HFFc6 (cell line): ENCODE measurements at places on chromosomes 13 and 19.

DNA sequence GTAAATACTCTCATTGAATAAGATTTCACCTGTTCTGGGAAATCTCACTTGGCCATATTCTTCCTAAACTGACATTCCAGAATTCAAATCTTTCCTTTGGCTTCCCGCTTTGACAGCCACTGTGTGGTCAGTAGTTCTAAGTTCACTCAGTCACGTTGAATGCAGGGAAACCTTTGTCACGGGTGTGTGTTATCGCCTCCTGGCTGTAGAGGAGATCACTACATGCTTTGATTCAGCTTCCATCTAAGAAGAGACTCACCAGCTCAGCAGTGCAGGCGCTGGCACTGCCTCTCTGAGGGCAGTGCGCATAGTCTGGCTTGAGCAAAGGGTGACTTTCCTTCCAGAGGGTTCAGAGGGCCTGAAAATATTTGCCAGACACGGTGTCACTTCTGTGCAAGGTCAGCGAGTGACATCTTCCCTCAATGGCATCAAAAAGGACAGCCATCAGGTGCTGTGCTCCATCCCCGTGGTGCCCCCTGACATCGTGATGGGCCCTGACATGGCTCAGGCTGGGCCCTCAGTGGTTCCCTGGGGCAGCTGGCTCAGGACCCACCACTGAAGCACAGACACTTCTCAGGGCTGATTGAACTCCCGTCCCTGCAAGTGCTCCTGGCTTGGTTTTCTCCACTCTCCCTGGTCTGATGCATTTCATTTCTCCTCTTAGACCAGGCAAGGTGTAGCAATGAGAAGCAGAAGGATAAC lies 635.4 kb upstream of the ARGLU1 start:
- peak; percentile 3 for DNase-seq

- DNase-seq: no peak
Measured at GRCh38 chr19:46179076-46179759, 31.2 kb downstream of the IGFL2 start.

DNA sequence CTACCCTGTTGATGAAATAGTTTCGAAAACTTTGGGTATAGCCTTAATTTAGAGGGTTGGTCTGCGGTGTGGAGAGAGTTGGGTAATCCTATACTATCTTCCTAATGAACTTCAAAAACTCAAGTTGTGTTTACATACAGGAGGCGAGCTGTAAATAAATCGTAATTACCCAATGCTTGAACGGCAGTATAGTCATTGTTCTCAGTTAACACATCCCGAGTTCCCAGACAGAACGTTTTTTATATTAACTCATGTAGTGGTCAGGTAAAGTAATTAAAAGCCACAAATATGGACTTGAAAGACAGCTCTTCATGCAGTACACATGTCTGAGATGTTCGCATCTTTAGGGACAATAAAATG lies 1.5 kb downstream of the PDS5B start:
- DNase-seq: no peak

GRCh38 chr19:13164343-13165161 lies 14.3 kb downstream of the IER2 start:
- no peak for DNase-seq

DNA sequence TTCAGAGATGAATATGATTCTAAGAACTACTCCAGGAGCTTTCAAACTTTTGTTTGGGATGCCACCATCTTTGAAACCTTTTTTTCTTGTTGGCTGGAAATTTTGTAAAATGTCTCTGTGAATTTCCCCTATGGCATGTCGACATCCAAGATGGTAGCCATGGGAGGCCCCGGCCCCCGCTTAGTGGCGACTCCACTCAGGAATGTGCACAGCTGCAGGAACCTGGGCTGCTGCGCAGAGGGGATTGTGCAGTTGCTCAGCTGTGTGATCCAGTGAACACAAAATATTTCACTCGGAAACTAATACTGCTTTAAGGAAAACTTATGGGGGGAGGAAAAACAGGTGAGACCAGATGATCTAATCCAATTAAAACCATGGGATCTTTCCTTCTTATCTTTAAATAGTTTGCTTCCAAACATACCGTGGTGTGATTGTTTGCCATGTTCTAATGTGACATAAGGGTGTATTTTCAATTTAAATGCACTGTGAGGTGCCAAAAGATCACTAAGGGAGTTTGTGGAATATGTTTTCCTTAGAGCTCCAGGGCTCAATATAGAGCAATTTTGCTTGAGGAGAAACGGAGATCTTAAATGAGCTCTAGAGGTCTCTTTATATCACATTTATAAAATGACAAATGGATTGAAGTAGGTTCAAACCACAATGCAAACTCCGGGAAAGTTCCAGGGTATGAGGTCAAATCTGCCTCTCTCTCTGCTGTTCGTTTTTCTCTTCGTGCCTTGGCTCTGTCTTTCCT lies 497.7 kb downstream of the FGF9 start:
- no peak for DNase-seq

- no peak for DNase-seq
Measured at GRCh38 chr19:39494661-39495060, 4.1 kb upstream of the DLL3 start.

- DNase-seq: no peak
Measured at GRCh38 chr13:40206241-40207000, 460.0 kb downstream of the FOXO1 start.

DNA sequence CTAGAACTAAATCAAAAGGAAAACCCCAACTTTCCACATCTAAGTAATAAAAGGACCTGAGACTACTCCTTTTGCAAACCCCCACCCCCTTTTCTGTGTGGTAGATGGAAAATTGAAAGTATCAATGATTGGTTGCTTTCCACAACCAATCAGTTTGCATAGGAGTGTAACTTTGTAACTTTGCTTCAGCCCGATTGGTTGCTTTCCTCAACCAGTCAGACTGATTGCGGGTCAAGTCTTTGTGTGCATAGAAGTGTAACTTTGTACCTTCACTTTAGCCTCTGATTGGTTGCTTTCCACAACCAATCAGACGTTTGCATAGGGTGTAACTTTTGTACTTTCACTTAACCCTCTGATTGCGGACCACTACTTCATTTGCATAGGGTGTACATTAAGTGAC lies 8.0 kb upstream of the B3GLCT start:
- no peak for DNase-seq

GRCh38 chr13:112034231-112034630 lies 32.7 kb upstream of the SOX1 start:
- no peak for DNase-seq

GRCh38 chr13:66536746-66537145 lies 693.4 kb downstream of the PCDH9 start:
- DNase-seq: no peak

DNA sequence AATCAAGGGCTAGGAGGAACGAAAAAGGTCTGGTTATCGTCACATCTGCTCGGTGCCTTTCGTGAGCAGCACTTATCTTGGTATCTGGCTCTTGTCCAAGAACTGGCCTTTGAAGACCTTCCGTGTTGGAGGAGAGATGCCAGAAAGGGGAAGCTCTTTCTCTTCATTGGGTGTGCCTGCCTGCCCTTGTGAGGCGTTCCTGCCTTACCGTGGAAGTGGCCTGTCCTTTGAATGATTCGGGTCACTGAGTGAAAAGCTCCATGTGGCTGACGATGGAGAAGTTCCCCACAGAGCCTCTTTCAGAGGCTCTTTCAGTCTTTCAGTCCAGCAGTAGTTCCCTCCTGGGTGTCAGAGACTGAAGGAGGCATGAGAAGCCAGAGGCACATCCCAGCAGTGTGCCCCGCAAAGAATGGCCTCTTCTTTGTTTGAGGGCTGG lies 121.5 kb upstream of the SLC10A2 start:
- DNase-seq: no peak

- DNase-seq: no peak
Measured at GRCh38 chr13:50421473-50422130, 406.4 kb downstream of the KCNRG start.

- DNase-seq: no peak
Measured at GRCh38 chr13:60427285-60427684, 30.3 kb downstream of the TDRD3 start.

GRCh38 chr19:2300533-2300932 lies 7.4 kb downstream of the LINGO3 start:
- no peak for DNase-seq

- DNase-seq: no peak
Measured at GRCh38 chr19:41265395-41266153, 1.4 kb downstream of the HNRNPUL1 start.

- DNase-seq: no peak
Measured at GRCh38 chr19:441213-441836, 19.5 kb downstream of the SHC2 start.
